NCI-H1930 (cell line): ENCODE measurements at places on chromosomes 12 and 14.

DNA sequence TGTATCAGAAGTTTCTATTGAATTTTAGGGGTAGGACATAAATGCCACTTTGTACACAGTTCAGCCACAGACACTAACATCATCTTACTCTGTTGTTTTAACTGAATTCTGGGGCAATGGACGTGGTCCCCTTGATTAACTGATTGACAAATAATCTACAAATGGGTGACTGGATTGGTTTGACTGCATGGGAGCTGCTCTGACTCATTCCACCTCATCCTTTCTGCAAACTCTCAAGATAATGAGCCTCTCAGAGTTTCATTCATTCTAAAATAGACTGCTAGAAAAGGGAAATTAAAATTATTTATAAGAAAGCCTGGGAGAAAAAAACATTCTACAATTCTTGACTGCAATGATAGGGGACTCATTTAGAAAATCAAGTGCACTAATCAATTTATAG is 570.4 kb upstream of the SEL1L start:
- no peak for DNase-seq

GRCh38 chr12:100463661-100464060 is 10.0 kb upstream of the NR1H4 start:
- no peak for DNase-seq

GRCh38 chr12:110137786-110138185 is 13.6 kb downstream of the IFT81 start:
- no peak for DNase-seq

GRCh38 chr12:50960130-50960529 is 7.8 kb downstream of the HIGD1C start:
- DNase-seq: no peak

- DNase-seq: no peak
Observed at GRCh38 chr12:109109746-109110350, 6.5 kb upstream of the ACACB start.

DNA sequence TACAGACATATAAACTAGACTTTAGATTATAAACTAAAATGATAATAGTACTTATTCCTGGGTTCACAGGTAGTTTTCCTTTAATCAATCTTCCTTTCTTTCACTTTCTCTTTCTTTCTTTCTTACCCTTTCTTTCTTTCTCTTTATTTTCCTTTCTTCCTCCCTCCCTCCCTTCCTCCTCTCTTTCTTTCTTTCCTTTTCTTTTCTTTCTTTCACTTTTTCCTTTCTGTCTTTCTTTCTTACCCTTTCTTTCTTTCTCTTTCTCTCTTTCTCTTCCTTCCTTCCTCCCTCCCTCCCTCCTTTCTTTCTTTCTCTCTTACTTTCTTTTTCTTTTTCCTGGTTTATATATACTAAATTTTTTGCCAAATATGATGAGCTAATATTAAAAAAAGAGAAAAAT is 61.5 kb downstream of the CMKLR1 start:
- DNase-seq: no peak

- DNase-seq: no peak
Observed at GRCh38 chr12:51460519-51460918, 35.9 kb downstream of the SLC4A8 start.

GRCh38 chr14:99062772-99063418 is 209.1 kb downstream of the BCL11B start:
- DNase-seq: no peak

DNA sequence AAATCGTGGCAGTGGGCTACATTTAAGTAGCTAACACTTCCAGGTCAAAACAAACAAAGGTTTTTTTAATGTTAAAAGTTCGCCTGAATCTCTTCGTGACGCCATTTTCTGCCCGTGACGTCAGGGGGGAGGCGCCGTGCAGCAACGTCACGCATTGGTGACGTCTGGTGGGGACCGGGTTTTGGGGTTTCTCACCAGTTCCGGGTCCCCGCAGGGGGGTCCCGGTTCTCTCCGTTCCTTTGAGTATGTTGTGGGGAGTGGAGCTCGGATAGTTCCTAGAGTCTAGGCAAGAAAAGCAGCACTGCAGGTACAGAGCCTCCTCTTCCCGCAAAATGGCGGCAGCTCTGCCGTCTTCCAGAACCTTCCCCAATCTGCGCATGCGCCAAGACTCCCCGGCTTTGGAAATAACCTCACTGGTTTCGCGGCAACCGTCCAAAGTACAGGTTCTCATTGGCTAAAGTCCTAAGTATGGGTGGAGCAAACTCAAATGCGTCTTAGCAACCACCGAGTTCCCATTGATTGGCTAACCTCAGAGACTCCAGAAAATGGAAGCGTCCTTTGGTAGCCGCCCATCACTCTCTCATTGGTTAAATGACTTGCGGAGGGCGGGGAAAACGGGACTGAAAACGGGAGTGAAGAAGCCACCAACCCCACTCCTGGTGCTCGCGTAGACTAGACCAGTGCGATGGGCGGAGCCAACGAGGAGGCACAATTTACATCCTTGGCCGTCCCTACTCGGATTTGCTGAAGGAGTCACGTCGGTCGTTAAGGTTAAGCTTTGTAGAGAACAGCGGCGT is at the start of gene RBM23:
TSS of gene RBM23 (minus strand) at position 346 of the 797 bp plus-strand sequence.
- DNase-seq: peak; percentile 100

GRCh38 chr12:43856972-43857371 is 21.1 kb downstream of the TMEM117 start:
- peak; percentile 89 for DNase-seq

DNA sequence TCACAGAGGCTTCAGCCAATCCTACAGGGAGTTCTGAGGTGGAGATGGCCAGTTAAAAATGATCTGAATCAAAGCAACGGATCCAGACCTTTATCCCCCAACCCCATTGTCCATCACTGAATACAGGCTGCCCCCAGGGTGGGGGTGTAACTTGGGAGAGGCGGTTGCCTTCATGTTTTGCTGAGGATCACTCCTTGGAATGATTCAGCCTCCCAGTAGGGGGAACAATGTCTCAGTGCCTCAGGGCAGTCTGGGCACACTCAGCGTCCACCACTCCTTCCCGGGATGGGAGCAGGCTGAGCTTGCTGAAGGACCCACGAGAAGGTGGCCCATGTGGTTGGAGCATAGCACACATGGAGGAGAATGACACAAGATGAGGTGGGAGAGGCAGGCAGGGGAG is 60.2 kb downstream of the RFX4 start:
- DNase-seq: no peak

DNA sequence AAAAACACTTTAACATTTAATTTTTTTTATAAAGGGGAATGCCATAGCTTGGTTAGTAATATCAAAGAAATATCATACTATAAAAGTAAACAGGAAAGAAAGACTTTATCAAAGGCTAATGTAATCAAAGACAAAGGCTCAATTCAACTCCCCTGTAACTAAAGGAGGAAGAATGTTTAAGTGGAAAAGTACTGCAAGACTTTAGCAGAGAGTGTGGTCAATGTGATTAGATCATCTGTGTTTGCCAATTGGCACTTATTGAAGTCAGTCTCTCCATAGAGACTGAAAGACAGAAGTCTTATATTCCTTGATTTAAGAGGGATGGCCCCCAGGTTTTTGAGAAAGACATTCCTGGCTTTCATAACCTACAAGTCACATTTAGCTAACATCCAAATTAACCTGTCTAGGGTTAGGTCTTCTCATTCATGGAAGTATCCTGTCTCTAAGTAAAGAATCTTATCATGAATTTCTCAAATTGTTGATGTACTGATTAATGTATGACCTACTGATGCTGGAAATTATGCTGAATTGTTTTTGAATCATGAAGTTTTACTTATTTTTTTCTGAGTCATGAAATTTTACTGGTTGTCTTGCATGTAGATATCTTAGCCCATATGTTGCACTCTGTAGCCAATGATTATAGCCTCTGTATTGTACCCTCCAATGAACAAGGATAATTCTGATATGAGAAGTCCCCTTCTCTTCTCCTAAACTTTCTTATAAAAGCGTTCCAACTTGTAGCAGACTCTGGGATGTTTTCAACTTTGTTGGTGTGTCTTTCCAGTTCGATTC is 65.4 kb downstream of the ATXN7L3B start:
- no peak for DNase-seq

DNA sequence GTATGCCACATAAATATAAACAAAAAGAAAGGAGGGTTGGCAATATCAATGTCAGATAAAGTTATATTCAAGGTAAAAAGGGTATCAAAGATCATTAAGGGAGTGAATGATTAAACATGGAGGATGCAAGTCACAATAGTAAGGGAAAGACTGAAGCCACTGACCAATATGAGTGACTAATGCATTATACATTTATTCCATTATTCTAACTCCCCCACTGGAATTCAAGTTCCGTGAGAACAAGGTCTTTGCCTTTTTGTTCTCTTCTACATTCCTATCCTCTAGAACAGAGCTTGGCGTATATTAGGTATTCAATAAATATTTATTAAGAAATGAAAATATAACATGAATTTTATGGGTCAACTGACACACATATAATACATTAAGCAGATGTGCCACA is 30.7 kb downstream of the MAP4K5 start:
- no peak for DNase-seq

- no peak for DNase-seq
Observed at GRCh38 chr12:7207866-7208625, 18.6 kb downstream of the PEX5 start.

GRCh38 chr12:124369827-124370378 is 75.0 kb downstream of the RFLNA start:
- no peak for DNase-seq

- no peak for DNase-seq
Observed at GRCh38 chr12:57899010-57899662, 42.2 kb upstream of the ATP23 start.

DNA sequence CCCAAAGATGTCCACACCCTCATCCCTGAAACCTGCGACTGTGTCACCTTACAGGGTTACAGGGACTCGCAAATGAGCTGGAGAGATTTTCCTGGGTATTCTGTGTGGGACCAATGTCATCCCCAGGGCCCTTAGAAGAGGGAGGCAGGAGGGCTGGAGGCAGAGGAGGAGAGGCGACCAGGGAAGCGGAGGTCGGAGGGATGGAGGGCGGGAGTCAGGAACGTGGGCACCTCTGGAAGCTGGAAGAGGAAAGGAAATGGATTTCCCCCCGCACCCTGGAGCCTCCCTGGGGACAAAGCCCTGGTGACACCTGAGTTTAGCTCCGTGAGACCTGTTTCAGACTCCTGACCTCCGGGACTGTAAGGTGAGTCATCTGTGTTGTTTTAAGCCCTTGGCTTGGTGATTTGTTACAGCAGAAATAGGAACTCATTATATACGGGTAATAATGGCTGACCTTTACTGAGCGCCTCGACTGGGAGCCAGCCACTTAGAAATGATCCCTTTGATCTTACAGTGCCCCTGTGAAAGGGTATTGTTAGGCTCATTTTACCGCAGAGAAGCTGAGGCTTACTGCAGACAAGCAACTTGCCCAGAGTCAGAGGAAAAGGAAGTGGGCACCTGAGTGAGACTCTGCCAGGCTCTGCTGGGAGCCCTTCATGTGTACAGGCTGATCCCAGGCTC is 29.3 kb upstream of the FZD10 start:
- DNase-seq: no peak

DNA sequence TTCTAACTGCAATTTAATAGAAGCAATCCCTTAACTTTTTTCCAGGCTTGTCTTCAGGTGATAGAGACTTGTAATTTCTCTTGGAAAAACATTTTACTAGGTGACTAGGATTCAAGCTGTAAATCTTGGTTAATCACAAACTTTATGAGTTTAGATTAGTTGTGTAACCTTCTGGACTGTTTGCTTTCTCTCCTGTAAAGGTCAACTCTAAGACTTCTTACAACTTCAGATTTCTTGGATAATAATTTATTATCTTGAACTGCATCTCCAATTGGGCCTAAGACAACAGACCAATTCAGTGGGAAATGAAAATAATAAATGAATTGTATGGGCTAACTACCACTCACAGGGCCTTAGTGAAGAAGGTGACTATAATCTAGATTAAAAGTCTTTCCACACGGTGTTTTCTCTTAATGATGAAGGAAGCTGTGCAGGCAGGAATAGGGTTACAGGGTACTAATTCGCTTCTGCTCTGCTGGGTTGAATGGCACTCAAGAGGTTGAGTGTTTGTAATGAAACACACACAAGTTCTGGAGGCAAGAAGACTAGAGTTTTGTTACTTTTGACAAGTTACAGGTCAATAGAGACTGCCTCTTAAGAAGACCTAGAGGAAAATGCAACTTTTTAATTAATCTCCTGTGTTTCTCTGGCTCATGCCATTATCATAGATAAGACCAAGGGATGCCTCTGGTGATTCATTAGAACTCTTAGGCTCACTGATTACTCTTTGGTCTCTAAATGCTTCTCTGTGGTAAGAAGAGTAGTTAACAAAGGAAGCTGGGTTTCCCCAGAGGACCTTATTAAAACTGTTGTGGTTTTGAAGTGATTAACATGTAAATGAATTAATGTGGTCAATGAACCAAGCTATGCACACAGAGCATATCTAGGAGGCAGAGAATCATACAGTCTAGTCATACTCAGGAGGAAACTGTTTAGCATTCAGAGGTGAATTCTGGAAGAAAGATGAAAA is 30.0 kb upstream of the OR4E1 start:
- DNase-seq: no peak

DNA sequence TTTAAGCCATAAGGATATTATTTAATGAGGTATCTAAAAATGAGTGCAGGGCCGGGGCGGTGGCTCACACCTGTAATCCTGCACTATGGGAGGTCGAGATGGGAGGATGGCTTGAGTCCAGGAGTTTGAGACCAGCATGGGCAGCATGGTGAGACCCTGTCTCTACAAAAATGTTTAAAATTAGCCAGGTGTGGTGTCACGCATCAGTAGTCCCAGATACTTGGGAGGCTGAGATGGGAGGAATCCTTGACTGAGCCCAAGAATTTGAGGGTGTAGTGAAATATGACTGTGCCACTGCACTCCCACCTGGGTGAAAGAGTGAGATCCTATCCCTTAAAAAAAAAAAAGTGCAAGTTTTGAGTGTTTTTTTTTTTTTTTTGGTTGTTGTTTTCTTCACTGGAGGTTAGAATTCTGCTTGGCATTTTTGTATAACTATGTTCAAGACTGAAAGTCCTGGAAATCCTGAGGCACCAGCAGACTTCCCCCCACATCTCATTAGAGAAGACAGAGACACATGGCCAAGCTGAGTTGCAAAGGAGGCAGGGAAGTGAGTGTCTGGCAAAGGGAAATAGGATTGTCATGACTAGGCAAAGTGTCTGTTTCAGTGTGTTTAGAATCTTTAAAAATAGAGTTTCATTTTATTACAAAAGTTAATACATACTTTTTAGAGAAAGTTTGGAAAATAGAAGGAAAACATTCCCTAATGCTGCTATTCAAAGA is 53.5 kb upstream of the DUSP6 start:
- DNase-seq: no peak

GRCh38 chr12:85784096-85784720 is 52.0 kb downstream of the RASSF9 start:
- no peak for DNase-seq
